ENCODE measurements at places on chromosomes 3 and 15.

DNA sequence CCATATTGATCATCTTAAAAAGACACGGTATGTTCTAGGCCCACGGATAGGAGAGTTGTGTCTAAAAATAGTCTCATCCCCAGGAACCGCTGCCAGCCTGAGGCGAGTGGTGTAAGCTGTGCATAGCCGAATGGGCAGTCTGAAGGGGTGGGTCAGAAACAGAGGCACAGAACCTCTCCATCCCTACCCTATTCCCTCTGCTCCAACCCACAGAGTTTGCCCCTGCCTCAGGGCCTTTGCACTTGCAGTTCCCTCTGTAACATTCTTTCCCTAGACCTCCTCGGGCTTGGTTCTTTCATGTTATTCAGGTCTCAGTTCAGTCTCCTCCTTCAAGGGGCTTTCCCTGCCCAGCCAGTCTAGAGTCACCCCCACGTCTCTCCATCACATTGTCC, 4.8 kb downstream of the SCN5A start:
- no peak for DNase-seq

DNA sequence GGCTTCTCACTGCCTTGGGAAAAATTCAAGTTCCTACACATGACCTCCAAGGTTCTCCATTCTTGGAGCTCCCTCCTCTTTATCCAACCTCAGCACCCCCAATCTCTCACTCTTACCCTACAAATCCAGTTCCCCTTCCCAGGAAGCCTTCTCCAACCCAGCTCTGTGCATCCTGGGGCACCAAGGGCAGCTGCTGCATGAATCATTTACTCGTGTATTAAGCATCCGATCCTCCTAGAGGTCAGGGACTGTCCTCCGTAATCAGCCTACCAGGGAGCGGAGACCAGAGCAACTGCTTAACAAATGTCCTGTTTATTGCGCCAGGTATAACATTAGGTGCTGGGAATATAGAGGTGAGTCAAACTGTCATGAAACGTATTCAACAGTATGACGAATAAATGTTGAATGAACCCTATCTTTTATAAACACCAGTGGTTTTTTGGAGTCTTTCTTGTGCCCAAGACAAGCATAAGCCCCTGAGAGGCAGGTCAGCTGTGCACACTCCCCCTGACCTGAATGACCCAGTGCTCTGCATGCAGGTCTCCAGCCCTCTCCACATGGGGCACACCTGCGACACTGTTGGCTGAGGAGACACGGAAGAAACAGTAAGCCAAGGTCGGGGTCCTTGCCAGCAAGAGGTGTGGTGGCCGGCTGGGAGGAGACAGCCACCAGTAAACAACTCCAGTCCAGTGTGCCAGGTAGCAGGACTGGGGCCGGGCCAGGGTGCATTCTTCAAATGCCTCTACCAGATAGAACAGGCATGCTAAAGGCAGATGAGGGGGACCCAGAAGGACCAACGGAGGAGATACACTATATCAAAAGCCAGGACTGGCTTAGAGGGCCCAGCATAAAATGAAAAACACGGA, 27.6 kb downstream of the ANP32A start:
- DNase-seq = no peak

- DNase-seq = no peak
Observed at GRCh38 chr3:39757307-39757706, 52.1 kb upstream of the MYRIP start.

DNA sequence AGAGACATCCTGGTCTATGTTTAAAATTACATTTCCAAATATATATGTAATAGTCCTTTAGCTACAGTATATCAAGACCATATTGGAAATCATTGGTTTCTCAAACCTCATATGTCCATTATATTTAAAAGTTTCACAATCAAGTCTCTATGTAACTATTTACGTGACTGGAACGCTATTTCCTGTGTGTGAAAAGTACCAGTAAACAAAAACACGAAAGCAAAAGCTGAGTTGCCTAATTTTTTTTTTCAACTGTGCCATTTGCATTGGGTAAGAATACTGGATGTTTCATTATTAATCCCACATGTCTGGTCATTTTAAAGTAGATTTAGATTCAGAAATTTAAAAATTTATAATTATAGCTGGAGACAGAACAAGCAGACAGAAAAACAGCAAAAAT, 381.4 kb downstream of the TBC1D5 start:
- no peak for DNase-seq

- DNase-seq = no peak
Observed at GRCh38 chr3:178201714-178202113, 334.5 kb upstream of the KCNMB2 start.

GRCh38 chr15:100728371-100729201, 126.2 kb downstream of the ASB7 start:
- DNase-seq = no peak

DNA sequence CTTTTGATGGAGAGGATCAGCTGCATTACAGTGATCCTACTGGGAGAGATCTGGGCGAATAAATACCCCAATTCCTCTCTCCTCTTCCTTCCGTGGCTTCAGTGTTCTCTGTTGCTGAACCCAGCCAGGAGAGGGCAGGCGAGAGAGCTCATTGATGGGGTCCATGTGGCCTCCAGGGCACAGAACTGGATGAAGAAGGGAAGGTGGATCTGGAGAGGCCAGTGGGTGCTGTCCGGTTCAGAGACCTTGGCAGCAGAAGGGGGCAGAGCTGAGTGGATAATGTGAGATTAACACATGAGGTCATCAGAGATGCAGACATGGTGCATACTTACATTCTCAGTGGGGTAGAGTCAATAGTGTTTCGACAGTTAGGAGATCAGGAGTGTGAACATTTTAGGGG, 193.6 kb downstream of the CLSTN2 start:
- DNase-seq = no peak

- no peak for DNase-seq
Observed at GRCh38 chr3:15360788-15361493, 28.6 kb upstream of the SH3BP5 start.
